ENCODE measurements at places on chromosomes 3 and 15.

DNA sequence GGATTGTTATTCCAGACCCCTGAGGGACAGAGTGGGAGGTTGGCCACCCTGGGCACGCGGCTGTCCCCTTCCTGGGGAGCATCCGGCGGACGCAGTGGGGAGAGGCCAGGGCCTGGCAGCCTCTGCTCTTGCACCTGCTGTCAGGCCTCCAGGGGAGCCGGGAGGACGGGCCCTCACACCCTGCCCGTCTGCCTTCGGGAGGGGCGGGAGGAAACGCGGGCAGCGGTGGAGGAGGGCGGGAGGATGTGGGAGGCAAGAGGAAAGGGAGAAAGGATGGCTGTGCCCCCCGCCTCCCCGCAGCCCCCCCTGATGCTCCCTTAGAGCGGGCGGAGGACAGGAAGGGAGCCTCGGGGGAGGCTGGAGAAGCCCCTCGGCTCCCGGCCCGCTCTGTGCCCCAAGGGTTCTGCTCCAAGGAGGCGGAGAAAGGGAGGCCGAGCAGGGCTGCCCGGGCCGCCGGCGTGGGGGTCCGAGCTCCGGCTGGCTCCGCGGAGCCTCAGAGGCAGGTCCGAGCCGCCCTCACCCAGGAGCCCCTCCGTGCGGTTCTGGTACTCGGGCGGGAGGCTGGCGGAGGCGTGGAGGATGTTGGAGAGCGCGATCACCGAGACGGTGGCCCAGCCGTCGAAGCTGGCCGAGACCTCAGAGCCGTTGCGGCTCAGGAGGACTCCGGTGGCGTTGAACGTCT, 40.9 kb downstream of the MUC20 start:
- no peak for DNase-seq

DNA sequence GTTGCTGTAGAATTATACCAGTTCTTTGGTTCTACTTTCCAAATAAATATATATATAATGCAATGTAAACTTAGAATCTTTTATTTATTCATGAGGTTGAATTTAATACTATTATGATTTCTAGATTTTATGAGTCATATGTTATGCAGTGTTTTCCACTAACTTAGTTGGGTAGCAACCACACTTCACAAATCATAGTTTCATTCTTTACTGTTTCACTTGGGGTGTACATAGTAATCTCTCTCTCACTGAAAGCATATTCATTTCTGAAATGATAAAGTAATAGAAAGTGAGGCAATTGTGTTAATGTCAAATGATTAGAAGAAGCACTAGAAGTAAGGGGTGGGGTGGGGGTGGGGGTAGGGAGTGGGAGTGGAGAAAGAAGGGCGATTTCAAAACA, 52.6 kb downstream of the IQCH start:
- DNase-seq: no peak

GRCh38 chr3:42780398-42780797, 7.3 kb upstream of the CCDC13 start:
- no peak for DNase-seq

DNA sequence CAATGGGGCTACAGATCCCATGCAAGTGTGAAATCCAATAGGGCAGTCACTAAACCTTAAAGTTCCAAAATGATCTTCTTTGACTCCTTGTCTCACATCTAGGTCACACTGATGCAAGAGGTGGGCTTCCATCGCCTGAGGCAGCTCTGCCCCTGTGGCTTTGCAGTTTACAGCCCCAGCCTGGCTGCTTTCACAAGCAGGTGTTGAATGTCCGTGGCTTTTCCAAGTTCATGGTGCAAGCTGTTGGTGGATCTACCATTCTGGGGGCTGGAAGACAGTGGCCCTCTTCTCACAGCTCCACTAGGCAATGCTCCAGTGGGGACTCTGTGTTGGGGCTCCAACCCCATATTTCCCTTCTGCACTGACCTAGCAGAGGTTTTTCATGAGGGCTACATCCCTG, 68.5 kb upstream of the PRR20G start:
- DNase-seq: no peak

DNA sequence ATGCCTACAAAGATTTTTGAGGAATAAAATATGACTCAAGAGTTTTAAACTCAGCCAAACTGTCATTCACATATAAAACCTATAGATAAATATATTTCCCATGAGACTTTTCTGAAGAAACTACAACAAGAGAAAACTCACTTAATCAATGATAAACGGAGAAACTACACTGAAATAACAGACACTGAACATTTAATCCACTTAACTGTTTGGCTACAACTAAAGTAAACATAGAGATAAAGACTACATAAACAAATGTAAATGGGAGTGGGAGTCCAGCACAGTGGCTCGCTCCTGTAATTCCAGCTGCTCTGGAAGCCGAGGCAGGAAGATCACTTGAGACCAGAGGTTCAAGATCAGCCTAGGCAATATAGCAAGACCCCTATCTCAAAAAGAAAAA, 79.2 kb downstream of the MEX3B start:
- no peak for DNase-seq

DNA sequence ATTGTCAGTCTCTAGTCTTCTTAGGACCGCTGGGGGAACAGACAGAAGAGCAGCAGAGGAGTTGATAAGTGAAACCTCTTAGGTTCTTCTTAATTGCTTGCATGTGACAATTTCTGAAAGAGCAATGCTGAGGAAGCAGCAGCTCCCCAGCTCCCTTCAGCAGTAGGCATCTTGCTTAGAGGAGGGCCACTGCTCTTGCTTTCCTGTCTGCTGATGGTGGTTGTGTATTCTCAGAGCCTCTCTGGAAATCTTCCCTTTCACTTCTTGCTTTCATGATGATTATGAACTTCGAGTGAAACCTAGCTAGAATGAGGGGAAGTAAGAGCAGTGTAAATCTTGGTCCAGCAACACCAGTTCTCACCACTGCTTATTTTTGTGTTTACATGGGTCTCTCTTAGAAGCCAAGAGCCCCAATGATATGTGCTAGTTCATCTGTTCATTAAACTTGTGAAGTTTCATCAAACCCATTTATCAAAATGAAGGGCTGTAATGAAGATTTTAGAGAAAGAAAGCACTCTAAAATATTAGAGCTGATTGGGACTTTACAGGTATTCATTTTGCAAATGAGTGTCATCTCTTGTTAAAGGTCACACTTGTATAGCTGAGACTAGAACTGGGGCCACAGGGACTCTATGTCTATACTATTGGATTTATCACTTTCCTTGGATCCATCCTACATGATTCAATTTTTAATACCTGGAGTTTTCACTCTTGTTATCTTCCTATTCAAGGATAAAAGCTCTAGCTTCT, 246.7 kb downstream of the LPP start:
- no peak for DNase-seq

DNA sequence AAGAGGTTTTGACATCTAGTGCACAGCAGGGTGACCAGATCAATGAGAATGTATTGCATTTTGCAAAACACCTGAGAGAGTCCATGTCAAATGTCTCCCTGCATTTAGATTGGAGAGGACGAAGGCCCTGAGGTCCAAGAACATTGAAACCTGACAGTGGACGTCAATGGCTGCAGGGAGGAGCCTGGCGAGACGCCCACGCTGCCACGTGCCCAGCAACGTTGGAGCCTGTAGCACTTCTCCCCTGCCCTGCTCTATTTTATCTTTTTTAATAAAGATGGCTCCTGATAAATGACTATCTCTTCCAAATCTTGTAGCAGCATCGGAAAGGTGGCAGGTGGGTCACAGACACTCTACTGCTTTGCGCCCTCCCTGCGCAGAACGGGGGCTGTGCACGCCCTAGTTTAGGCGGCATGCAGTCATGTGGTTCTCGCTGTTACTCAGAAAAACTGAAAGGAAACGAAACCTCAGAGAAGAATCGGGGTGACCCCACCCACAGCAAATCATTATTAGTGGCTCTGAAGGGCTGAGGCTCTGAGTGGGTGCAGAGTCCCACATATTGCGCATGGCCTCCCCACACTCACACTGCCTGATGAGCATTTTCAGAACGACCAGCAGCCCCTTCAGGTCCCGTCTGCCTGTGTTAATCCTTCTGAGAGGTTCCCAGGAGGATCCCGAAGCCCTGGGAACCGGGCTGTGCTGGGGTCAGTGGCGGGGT, 62.5 kb upstream of the TAMM41 start:
- DNase-seq: no peak

GRCh38 chr15:85865070-85865684, 70.5 kb upstream of the KLHL25 start:
- no peak for DNase-seq

DNA sequence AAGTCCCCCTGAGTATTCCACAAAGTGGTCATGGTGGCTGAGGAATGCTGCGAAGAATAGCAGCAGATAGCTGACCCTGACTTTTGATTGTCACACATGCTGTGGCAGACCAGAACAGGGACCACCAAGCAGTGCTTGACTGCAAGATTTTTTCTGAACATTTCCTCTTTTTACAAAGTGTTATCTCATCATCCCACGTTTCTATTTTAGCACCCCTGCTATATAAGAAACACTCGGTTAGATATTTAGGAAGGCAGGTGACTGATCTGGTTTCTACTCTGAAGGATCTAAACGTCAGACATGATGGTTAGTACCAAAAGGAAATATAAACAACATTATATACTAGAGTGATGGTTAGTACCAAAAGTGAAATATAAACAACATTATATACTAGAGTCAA, 9.1 kb downstream of the SLC25A26 start:
- DNase-seq: no peak

GRCh38 chr3:40582401-40583027, 57.8 kb downstream of the ZNF621 start:
- no peak for DNase-seq

GRCh38 chr3:55426486-55426885, 60.6 kb downstream of the WNT5A start:
- DNase-seq: no peak

- DNase-seq: no peak
These were observed 48.0 kb downstream of the SMAD6 start for GRCh38 chr15:66749841-66750575.

DNA sequence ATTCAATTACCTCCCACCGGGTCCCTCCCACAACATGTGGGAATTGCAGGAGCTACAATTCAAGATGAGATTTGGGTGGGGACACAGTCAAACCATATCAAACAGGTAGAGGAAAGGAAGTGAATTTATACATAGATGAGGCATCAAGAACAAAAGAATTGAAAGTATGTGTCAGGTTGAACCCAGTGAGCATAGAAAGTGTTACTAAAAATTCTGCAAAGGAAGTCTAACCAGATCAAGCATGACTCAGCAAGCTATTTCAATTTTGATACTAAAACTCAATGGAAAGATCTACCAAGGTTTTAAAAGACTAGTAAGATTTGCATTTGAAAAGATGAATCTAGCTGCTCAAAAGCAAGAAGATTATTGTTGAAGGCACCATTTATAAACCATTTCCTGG, 323.0 kb downstream of the ROBO2 start:
- DNase-seq: no peak

- DNase-seq: no peak
These were observed 253.9 kb upstream of the LYSMD4 start for GRCh38 chr15:99987119-99987506.

GRCh38 chr3:121957674-121958415, 63.6 kb downstream of the SLC15A2 start:
- DNase-seq: no peak

GRCh38 chr3:197501879-197502620, 53.7 kb downstream of the BDH1 start:
- no peak for DNase-seq

DNA sequence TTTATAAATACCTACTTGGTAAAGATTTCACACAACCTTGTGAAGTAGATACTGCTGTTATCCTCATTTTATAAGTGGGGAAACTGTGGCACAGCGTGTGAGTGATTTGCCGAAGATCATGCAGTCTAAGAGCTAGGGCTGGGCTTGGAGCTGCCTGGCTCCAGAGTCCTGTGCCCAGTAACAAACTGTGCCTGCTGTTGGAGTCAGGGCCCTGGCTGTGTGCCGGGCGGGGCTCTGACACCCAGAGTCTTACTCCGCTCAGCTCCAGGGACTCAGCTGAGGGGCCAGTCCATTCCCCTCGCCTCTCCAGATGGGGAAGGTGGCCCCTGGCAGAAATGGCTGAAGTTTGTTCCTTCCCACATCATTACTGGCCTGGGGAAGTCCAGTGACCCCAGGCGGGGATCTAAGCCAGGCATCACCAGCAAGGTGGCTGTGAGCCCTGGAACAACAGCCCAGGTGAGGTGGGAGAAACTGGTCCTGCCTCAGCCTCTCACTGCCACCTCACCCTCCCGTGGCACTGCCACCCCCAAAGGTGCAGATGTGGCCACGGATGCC, 17.3 kb upstream of the PLXNA1 start:
- DNase-seq: no peak

GRCh38 chr3:172280406-172281051, 167.7 kb downstream of the GHSR start:
- DNase-seq: no peak

- no peak for DNase-seq
These were observed 194.4 kb downstream of the ARRDC4 start for GRCh38 chr15:98154863-98155262.

- no peak for DNase-seq
These were observed 45.3 kb upstream of the VILL start for GRCh38 chr3:37945156-37945806.

DNA sequence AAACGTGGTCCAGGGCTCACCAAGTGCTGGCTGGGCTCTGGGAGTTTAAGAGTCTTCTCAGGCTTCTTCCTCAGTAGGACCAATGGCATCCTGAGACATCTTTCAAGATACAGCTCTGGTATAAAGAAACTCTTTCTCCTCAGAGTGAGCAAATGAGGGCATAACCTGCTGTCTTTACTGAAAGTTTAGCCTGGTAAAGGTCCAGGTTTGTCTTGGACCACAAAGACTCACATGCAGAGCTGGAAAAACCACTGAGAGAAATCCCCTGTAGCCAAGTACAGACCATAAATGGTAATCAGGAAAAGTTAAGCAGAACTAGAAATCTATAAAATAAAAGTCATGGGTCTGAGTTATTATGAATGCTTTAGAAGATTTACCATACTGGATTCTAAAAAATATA, 23.1 kb downstream of the CD47 start:
- DNase-seq: no peak

DNA sequence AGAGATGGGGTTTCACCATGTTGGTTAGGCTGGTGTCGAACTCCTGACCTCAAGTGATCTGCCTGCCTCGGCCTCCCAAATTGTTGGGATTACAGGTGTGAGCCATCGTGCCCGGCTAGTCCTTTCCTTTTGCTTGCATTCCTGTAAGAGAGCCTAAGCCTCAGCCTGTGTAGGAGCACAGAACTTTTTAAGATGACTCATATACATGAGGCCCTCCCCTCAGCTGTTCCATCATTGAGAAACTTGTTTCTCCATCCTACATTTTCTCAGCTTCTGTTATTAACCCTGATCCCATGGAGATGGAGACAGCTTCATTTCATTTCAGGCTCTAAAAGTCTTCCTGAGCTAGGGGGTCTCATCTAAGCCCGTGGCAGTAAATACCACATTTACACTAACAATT, 123.3 kb downstream of the PLOD2 start:
- DNase-seq: no peak

- DNase-seq: no peak
These were observed 12.0 kb upstream of the IQSEC1 start for GRCh38 chr3:13085081-13085845.

- no peak for DNase-seq
These were observed 1087.1 kb upstream of the ALCAM start for GRCh38 chr3:104279617-104280016.

DNA sequence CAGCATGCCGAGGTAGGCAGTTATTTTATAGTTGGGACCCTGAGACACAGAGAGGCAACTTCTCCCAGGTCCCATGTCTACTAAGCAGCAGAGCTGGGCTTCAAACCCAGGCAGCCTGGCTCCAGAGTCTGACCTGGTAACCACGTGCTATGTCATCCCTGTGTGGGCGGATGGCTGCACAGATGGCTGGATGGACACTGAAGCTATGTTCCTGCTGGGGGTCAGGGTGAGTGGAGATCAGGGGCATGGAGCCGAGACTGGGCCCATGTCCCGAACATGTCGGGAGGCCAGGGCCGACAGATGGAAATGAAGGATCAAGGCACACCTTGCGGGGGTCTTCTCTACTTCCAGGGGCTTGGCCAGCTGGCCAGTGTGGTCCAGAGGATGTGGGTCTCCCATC, 9.3 kb upstream of the FBLN2 start:
- DNase-seq: no peak
